ENCODE measurements at places on chromosomes 13 and 19.

DNA sequence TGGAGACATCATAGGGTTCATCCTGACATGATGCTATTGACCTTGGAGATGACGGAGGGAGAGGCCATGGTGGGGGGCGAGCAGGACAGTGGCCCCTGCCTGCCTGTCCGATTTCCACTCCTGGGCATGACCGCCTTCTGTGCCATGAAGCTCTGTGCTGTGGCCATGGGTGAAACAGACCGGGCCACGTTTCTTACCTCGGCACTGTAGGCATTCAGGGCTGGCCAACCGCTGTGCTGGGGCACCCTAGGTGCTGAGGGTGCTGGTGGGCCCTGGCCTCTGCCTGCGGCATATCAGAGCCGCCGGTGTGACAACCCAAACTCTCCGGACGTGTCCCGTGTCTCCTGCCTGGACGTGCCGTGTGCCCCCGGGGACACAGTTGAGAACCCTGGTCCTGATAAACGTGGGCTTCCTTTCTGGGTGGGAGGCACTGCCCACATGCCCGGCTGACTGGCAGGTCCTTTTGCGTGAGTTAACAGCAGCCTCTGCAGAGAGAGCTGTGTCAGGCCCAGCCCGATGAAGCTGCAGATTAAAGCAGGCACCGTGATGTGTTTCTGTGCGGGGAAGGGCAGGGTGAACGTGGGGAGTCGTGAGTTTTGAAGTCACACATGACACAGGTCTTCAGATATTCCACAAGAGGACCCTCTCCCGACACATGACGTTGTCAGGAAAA, 46.5 kb downstream of the TMEM255B start:
- no peak for DNase-seq

DNA sequence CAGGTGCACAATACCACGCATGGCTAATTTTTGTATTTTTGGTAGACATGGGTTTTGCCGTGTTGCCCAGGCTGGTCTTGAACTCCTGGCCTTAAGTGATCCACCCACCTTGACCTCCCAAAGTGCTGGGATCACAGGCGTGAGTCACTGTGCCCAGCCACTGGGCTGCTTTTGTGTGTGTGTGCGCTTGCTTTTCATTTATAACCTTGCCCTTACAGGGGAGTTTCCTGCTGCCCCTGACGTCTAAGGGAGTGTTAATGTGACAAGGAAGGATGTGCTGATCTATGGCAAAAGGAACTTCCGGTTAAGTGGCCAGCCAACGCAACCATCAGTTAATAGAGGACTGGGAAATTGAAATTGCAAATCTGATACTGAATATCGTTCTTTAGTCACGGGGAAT, 57.7 kb downstream of the ING1 start:
- no peak for DNase-seq

DNA sequence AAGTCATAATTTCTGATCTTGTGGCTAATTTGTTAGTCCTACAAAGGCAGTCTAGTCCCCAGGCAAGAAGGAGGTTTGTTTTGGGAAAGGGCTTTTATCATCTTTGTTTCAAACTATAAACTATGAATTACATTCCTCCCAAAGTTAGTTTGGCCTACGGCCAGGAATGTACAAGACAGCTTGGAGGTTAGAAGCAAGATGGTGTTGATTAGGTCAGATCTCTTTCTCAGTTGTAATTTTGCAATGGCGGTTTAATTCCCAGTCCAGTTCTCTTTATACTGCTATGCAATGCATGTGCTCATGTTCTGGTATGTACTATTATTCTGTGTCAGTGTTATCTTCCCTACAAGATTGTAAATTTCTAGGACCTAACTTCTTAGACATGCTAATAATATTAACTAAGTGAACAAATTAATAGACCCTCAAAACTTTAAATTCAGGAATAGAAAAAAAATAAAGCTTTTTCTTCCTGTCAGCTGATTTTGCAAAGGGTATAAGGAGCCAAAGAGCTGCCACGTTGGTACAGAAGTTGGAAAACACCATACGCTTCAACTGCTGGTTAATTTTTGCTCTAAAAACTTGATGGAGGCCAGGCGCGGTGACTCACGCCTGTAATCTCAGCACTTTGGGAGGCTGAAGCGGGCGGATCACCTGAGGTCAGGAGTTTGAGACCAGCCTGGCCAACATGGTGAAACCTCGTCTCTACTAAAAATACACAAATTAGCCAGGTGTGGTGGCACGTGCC, 1.3 kb upstream of the DNAJC15 start:
- no peak for DNase-seq

DNA sequence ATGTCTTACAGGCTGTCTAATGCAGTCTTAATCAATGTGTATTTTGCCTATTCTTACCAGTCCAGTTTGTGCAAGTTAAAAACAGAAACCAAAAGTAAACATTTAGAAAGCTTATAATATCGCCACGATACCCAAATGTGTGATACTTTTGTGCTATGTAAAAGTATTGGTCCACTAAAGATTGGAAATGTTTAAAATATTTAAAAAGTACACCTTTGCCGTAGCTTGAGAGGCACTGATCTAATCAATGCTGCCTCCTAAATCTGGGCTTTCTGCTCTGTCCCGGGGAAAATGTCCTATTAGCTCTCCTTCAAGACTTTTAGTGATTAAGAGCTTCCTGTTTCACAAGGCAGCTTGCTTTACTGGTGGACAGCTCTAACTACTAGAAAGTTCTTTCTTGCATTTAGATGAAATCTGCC, 64.7 kb downstream of the DNAJC15 start:
- no peak for DNase-seq

DNA sequence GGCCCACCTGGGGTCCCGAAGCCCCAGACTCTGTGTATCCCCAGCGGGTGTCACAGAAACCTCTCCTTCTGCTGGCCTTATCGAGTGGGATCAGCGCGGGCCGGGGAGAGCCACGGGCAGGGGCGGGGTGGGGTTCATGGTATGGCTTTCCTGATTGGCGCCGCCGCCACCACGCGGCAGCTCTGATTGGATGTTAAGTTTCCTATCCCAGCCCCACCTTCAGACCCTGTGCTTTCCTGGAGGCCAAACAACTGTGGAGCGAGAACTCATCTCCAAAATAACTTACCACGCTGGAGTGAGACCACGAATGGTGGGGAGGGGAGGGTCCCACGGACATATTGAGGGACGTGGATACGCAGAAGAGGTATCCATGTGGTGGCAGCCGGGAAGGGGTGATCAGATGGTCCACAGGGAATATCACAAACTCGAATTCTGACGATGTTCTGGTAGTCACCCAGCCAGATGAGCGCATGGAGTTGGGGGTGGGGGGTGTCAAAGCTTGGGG, 1.0 kb upstream of the ICAM5 start:
- DNase-seq = peak; percentile 5

All from NCI-H1092 treated with DMSO at 0.1 percent for 48 hours (cell line).